NCI-H524 (cell line): ENCODE measurements at places on chromosomes 12 and 14.

GRCh38 chr12:10612984-10613348 lies 443 bp downstream of the MAGOHB start:
- DNase-seq: peak; percentile 33

DNA sequence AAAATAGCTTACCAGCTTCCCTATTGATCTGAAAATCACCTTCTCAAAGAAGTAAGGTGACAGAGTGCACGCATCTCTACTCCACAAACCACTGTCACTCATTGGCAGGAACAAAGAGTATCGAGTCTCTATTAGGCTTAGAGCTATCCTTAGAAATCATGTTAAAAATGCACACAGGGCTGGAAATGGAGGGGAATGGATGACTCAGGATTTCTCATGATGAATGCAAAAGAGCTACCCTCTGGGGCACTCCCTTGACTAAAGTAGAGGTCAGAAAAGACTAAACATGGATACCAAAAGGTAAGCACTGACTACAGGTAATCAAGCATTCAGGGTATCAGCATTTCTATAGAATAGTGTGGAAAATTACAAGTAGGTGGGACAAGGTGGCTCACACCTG lies 96.1 kb upstream of the ANO4 start:
- no peak for DNase-seq

DNA sequence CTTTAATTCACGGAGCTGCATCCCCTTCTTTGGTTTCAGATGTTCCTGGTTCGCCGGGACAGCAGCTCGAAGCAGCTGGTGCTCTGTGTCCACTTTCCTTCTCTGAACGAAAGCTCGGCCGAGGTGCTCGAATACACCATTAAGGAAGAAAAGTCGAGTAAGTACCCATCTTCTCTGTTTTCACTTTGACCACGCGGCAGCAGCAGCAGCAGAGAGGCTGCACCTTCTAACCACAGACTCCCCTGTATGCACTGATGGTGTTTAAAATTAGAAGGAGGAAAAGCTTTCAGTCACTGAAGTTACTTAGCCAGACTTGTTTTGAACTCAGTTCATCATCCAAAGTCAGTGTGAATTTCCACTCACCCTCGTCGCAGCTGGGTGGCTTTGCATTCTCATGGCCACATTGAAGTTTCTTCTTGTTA lies 63.8 kb downstream of the RIN3 start:
- no peak for DNase-seq

- no peak for DNase-seq
Measured at GRCh38 chr14:53247596-53248370, 94.7 kb upstream of the DDHD1 start.

DNA sequence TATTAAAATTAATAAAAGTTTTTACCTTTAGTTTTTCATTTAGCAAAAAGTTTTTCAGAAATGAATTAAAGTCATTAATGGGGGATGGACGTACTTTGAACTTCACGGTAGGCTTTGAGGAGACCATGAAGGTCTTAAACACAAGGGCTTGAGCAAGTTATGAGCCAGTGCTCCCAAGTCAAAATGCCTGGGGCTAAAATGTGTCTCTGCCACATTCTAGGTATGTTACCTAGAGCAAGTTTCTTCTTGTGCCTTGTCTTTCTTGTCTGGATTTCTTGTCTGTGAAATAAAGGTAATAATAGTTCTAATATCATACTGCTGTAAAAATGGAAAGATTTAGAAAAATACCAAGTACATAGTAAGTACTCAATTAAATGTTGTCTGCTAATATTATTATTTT lies 132.7 kb upstream of the USP15 start:
- DNase-seq: no peak

- no peak for DNase-seq
Measured at GRCh38 chr14:94521375-94522114, 12.3 kb upstream of the SERPINA12 start.

GRCh38 chr12:6570264-6570887 lies 2.3 kb upstream of the NOP2 start:
- DNase-seq: peak; percentile 62

- DNase-seq: peak; percentile 47
Measured at GRCh38 chr14:92471919-92472318, 41.7 kb upstream of the RIN3 start.

DNA sequence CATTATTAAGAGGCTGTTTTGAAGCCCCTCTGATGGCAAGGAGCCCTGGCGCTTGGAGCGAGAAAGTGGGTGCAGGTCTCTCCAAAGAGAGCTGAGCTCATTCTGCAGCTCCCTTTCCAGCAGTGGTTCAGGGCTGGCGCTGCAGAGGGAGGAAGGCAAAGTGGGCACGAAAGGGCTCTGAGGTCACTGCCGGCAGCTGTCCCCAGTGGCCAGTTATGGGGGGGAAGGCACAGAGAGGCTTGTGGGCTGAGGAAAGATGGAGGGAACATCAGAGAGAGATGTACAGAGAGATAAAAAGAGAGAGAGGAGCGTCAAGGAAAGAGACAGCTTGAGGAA lies 75.2 kb upstream of the TBX5 start:
- no peak for DNase-seq

DNA sequence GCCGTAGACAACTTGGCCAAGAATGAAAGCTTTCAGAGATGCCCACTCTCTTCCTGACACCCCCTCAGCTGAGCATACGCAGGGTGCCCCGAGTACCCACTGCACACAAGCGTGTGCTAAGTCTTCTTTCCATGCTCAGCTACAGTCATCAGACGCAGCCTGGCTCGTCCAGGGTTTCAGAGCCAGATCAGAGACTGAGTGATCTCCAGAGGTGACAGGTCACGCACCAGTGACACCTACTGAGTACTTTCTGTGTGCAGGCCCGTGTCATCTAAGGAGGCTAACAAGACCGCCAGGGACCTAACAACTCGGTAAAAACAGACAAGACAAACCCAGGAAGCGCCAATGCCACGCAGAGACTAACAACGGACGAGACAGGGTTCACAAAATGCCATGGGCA lies 25.1 kb downstream of the STX2 start:
- no peak for DNase-seq

DNA sequence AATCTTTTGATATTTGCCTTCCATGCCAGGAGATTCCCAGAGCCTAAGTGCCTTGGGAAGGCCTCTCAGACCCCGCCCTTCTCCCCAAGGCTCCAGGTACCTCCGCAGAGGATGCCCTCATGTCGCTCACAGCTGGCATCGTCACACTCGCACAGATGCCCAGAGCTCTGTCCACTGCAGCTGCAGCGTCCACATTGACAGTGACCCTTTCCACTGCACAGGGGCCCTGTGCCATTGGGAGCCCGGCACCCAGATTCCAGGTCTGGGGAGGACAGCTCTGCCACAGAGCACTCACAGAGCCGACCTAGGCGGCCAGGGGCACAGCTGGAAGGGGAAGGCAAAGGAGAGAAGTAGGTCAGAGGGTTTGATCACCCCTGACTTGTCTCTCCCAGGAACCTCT lies 12.3 kb upstream of the CSAD start:
- no peak for DNase-seq

- DNase-seq: no peak
Measured at GRCh38 chr14:75126121-75126544, 715 bp downstream of the NEK9 start.
